Stimulated activated CD4-positive, alpha-beta T cell treated with anti-CD3 and anti-CD28 coated beads, Interleukin-2, amount 100 ng/mL, for 4 hours (primary cell): ENCODE measurements at places on chromosomes 11 and 22.

- DNase-seq, result no peak
These were observed 30.6 kb upstream of the TSKU start for GRCh38 chr11:76752321-76753143.

GRCh38 chr11:66479394-66480116 is 679 bp upstream of the DPP3 start:
- DNase-seq, result no peak

- DNase-seq, result no peak
These were observed 930 bp downstream of the SCYL1 start for GRCh38 chr11:65525546-65526480.

GRCh38 chr11:122509091-122509490 is 146.4 kb upstream of the UBASH3B start:
- no peak for DNase-seq

DNA sequence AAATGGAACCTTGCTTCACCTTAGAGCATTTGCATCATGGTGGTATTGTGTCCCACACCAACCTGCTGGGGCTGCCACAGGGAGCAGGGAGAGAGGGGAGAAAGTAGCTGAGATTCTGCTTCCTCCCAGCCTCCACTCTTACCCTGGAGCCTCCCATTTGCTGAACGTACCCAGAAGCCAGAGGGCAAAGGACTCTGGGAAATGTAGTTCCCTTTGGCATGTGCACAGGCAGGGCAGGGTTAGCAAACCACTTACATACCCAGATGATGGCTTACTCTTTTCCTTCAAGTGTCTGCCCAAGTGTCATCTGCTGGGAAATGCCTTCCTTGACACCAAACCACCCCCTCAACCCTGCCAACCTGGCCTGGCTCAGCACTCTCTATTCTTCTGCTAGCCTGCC is 16.9 kb downstream of the SMIM38 start:
- no peak for DNase-seq

GRCh38 chr11:99548264-99548663 is 527.5 kb downstream of the CNTN5 start:
- no peak for DNase-seq

DNA sequence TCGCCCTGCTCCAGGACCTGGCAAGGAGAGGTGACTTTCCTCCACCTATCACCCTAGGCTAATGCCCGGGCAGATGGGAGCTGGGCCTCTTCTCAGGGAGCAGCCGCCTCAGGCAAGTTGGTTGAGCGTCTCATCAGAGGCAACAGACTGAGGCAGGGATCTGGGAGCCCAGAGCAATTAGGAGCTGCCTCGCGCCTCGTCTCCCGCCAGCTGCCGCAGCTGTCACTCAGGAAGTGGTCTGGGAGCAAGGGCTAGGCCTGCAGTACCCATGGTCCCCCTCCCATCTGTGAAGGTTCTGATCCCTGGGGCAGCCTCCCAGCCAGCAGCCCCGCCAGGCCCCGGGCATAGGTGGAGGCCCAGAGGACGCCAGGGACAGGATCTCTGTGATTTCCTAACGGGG is 4.6 kb upstream of the CABP7 start:
- no peak for DNase-seq
